ENCODE measurements at places on chromosomes 2 and 18.

DNA sequence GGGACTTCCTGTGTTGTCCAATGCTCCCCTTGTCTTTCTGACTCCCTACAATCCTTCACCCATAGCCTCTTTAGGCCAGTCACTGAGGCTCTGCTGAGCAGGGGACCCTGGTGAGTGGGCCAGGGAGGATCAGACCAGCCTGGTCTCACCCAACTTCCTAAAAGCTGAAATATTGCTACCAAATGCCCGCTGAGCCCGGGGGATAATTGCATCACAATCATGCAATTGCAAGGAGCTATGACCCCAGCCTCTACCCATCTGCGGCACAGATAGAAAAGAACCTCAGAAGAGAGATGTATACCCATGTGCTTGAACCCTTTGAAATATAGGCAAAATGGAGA is 3.7 kb upstream of the SP100 start:
- DNase-seq, result no peak

DNA sequence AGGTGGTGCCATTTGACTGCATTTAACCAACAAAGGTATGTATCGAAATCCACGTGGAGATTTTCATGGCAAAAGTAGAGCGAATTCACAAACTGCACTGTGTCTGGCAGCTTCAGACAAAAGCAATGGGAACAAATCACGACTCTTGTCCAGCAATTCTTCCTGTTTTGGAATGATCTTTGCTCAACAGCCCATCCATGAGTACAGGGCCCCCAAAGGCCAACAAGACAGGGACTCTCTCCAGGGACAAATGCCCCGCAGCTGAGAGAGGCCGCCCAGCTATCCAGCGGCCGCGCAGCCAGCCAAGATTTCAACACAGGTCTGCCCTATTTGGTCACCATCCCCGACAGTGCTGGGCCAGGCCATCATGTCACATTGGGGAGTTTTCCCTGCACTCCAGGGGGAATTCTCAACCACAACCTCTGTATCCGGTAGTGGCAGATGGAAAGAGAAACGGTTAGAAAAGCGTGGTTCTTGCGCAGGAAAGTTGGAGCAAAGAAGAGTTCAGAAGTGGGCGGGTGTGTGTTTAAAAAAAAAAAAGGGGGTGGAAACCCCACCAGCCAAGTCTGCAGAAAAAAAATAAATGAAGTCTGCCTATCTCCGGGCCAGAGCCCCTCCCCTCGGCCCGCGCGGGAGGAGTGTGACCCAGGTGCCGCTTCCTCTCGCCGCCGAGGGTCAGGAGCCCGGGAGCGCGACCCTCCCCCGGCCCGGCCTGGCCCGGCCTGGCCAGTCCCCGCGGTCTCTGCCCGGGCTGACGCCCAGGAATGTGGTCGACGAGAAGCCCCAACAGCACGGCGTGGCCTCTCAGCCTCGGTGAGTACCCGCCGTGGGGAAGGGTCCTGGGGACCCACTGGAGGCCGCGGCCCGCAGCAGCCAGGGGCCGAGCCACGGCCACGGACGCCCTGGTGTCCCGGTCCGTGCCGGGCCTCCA is at the start of gene GYPC:
Gene GYPC (plus strand): TSS at position 659 of the 931 bp plus-strand sequence. CDS start 106 bp downstream, at position 765.
- peak; percentile 23 for DNase-seq

DNA sequence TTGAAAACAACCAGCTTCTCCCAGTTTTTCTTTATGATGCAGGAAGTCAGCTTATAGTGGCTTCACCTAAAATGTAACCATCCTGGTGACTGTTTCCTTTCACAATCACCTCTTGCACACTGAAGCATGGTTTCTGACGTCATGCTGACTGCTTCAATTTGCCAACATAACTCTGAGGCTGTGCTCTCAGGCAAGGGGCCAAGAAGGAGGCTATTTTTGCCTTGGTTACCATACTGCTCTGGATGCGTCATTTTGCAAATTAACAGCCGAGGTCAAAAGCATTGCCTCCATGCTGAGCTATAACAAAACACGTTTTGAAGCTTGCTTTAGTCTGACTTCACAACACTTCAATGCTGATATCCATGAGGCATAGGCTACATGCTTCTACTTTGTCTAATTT is 397.8 kb downstream of the METTL4 start:
- DNase-seq, result peak; percentile 98

DNA sequence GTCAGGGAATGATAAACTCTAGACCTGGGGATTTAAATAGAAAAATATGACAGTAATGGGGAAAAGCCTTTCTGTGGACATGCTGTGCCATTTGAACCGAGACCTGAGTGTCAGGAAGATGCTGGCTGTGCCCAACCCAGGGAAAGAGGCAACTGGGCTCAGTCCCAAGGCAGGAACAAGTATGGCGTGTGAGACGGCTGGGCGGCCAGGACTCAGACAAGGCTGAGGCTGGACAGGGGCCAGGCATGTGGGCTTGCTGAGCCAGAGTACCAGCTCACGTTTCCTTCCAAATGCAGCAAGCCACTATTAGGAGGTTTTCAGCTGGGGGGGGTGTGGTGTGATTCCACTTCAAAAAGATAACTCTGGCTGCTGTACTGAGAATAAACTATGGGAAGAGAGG is 92.4 kb downstream of the INPP5D start:
- DNase-seq, result no peak

- no peak for DNase-seq
Observed at GRCh38 chr2:208546860-208547650, 140.5 kb downstream of the PTH2R start.

DNA sequence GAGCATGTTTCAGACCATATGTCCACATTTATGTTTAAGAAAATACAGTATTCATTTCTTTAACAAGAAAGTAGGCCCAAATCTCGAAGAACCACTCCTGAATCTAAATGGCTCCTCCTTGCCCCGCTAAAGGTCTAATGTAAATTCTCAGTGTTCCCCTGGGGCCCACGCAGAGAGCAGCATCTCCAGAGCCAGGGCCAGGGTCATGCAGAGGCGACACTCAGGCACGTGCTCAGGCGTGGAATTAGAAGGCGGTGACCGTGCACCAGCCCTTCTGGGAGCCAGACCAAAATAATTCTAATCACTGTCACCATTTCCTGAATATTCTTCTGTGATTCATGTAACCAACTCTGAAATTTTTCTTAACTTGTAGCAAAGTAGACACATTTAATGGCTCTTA is 68.3 kb upstream of the MYT1L start:
- DNase-seq, result no peak

- DNase-seq, result no peak
Observed at GRCh38 chr2:161722547-161723503, 98.6 kb downstream of the SLC4A10 start.

DNA sequence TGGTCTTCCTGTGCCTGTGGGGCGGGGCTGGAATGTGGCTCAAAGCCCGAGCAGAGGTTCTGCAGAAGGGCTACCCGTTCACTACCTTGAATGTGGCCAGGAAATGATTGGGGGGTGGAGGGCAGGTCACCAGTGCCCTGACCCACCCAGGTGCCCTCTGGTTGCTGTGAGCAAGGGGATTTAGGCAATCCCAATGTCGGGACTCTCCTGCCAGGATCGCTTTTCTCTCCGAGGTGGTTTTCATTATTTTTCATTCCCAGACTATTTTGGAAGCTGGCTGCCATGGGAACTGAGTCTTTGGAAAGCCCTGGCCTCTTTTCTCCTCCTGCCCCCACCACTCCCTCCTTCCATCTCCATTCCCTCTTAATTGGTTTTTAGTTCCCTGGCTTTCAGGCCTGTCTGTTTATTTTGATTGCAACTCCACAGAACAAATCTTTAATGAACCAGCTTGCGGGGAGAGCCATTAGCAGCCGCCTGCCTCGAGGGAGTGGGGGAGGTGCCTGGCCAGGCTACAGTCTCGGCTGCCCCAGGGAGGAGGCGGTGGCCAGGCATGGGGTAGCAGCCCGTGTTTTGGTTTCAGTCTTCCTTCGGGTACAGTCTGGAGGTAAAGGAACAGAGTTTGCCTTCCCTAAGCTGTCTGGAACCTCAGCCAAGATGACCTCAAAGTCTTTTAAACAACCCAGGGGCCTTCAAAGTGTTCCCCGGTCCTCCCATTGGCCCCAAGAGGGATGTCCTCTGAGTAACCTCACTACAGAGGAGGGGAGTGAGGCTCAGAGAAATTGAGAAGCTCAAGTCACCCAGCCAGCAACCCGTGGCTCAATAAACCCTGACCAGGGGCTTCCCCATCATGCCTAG is 114.4 kb upstream of the HAAO start:
- DNase-seq, result peak; percentile 66

DNA sequence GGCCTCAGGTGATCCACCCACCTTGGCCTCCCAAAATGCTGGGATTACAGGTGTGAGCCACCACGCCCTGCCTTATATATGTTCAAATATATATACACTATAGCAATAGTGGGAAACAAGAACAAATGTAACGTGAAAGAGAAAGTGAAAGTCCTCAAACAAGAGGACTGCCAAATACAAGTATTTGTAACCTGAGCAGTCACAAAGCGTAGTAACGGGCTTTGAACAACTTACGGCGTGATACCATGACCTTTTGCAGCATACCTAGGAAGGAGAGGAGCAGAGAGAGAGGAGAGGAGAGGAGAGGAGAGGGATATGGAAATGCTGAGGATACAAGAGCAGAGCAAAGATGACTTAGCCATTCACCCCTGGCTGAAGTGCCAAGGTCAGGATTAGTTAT is 113.8 kb upstream of the RGPD4 start:
- no peak for DNase-seq

DNA sequence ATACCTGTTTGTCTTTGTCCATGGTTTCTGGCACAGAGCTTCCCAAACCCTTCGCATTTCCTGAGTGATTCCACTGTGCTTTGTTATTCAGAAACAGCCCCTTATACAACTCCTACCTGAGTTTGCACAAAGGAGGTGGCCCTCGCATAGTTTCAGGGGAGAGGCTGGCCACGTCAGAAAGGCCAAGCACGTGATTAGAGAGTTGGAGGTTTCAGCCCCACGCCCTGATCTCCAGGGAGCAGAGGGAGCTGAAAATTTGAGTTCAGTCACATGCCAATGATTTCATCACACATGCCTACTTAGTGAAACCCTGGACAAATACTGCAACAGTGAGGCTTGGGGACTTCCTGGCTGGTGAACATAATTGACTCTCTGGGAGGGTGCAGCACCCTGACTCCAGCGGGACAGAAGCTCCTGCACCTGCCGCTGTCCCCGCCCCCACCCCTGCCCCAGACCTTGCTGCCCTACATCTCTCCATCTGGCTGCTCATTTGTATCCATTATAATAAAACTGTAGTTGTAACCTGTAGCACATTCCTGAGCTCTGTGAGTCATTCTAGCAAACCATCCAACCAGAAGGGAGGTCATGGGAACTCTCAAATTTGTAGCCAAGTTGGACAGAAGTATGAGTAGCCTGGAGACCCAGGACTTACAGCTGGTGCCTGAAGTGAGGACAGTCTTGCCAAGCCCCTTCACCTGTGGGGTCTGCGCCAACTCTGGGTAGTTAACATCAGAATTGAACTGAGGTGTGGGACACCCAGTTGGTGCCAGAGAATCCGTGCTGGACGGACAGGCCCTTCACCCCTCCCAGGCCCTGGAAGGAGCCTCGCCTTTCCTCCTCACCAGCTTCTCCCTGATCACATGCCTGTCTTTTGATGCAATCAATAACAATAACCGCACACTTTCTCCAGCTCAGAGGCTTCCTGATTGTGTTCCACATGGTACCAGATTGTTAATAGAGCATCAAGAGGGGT is 224.3 kb downstream of the ANAPC1 start:
- DNase-seq, result peak; percentile 90

DNA sequence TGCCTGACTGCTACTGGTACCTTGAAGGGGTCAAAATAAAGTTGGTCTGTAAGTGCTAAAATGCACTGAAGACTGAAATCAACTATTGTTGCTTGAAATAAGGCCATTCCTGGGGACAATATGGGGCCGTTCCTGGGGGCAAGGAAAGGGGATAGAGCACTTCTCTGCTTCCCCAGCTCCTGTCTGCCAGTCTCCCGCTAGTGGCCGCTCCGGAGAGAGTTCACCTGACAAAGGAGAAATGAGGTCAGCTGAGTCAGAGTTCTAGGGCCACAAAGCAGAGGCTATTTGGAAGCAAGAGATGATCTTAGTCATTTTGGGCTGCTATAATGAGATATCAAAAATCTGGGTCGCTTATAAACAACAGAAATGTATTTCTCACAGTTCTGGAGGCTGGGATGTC is 345.9 kb downstream of the TSN start:
- no peak for DNase-seq

GRCh38 chr2:217628061-217628460 is 374.7 kb downstream of the TNS1 start:
- no peak for DNase-seq

- no peak for DNase-seq
Observed at GRCh38 chr2:234329202-234329960, 167.5 kb downstream of the ARL4C start.

DNA sequence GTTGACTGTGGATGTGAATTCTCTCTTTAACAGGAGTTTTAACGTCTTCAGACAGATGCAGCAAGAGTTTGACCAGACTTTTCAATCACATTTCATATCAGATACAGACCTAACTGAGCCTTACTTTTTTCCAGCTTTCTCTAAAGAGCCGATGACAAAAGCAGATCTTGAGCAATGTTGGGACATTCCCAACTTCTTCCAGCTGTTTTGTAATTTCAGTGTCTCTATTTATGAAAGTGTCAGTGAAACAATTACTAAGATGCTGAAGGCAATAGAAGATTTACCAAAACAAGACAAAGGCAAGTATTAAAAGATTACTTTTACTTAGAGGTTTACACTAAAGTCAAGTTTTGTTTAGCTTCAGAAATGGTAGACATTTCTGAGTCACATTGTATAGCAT is 30.2 kb upstream of the TYMS start:
- no peak for DNase-seq

DNA sequence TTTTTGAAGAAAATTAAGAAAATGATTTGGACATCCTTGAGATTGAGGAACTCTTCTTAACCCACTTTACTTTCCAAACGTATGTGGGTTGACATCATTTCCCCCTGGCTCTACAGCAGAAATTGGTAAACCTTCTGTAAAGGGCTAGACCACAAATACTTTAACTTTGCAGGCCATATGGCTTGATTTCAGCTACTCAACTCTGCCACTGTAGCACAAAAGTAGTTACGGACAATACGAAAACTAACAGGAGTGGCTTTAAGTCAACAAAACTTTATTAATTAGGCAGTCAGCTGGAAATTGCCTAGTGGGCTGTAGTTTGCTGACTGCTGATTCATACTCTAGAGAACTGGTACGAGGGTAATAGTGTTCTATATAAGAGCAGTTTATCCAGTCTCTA is 83.2 kb upstream of the DTNB start:
- peak; percentile 40 for DNase-seq

DNA sequence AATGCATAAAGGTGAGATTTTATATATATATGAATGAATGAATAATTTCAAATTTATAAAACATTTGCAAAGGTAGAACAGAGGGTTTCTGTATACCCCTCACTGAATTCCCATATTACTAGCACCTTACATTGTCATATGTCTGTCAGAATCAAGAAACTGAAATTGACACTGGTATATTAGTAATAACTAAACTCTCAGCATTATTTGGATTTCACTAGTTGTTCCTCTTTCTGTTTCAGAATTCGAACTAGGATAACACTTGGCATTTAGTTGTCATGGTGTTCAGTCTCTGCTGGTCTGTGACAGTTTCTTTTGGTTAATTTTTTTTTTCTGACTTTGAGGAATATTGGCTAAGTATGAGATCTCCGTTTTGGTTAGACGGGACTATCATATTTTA is 275.9 kb downstream of the DCC start:
- no peak for DNase-seq

All from astrocyte of the cerebellum (primary cell).